Fibroblast of mammary gland (primary cell): ENCODE measurements at places on chromosomes 11 and 22.

- peak; percentile 27 for DNase-seq
Observed at GRCh38 chr11:3010521-3011275, 18.6 kb upstream of the NAP1L4 start.

- peak; percentile 83 for DNase-seq
Observed at GRCh38 chr11:11731311-11732083, 109.7 kb upstream of the GALNT18 start.

GRCh38 chr22:46354176-46354992, 18.9 kb downstream of the TRMU start:
- no peak for DNase-seq

DNA sequence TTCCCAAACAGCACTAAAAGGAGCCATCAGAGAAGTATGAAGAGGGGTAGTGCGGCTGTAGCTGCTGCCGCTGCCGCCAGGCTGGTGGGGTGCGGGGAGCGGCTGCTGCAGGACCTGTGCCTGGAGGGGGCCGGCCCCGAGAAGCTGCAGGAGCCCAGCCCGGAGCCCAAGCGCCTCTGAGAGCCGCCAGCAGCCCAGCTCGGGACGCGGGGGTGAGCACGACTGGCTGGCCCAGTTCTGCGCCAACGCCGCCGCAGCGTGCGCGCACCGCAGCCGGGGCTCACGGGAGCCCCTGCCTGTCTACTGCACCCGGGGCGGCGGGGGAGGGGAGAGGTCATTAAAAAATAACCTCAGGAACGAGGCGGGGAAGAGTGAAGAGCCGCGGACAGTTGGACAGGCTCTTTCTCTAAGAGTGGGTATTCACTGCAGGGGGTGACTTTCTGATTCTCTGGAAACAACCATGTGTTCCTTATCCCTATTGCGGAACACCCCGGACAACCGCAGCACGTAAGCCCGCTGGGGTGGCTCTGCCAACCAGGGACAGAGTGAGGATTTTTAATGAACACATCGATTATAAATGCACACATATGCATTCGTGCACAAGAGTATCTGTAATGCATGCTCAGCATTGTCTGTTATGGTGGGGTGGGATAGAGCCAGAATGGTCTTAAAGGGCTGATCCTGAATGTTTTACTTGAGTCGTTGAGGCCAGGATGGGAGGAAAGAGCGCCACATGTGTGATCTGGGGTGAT, 453 bp downstream of the GAS2 start:
- peak; percentile 3 for DNase-seq

- DNase-seq = no peak
Observed at GRCh38 chr11:2434506-2435255, 9.6 kb downstream of the TRPM5 start.

- DNase-seq = peak; percentile 12
Observed at GRCh38 chr11:9210224-9210921, 54.8 kb downstream of the DENND5A start.

- DNase-seq = no peak
Observed at GRCh38 chr11:61023086-61023965, 51.8 kb downstream of the CD6 start.

DNA sequence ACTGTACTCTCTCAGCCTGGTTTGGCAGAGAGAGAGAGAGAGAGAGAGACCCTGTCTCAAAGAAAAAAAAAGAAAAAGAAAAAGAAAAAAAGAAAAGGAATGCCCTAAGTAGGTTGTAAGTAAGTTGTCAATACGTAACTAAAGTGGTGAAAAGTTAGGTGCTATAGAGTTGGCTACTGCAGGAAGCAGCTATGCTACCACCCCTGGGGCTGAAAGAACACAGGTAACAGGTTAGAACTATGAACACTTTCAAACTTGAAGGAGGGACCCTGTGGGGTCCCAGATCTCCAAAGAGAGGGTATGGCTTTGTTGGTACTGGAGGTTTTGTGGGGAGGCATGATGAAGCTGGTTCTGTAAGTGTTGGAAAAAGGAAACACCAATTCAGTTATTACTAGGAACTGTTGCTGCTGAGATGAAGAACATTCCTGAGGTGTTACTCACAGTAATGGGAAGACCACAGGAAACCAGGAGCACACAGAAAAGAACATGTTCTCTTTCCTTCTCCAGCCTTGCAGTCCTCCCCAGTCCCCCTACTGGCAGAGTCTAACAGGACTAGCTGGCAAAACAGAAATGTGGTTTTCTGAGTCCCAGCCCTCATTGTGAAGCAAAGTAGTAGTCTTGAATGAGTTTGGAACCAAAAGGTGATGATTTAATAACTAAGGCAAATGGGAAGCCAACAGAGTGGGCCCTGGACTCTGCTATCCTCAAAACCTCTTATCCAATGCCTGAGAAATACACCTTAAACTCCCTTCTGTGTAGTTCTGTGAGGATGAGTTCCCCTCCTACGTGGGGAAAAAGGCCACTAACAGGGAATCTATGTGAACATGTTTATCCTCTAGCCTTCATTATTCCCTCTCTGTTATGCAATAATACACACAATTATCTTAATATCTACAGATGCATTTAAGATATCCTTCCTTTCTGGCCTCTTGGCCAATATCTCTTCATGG, 427.0 kb upstream of the DDI1 start:
- peak; percentile 97 for DNase-seq

DNA sequence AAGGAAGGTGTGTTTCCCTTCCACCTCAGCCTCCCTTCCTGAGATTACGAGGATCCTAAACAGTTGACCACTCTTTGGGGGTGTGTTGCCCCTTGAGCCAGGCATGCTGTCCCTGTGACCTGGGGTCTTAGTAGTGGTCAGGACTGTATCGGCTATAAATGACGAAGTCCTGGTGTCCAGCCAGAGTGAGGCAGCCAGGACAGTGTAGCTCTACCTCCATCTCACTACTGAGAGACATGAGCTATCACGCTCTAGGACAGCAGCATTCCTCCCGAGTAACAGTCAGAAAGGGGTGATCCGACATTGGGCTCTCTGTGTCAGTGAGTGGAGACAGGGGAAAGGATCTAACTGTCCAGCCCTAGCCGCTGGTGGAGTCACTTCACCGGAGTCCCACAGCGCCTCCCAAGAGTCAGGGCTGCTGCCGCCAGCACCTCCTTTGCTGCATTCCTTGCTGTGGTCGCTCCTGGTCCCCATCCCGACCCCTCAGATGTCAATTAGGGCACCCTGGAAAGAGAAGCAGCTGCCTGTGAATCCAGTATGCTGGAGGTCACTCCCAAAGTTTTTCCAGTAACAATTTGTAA, 3.3 kb upstream of the B3GNT6 start:
- no peak for DNase-seq

- DNase-seq = no peak
Observed at GRCh38 chr11:113446938-113447337, 28.3 kb downstream of the DRD2 start.

DNA sequence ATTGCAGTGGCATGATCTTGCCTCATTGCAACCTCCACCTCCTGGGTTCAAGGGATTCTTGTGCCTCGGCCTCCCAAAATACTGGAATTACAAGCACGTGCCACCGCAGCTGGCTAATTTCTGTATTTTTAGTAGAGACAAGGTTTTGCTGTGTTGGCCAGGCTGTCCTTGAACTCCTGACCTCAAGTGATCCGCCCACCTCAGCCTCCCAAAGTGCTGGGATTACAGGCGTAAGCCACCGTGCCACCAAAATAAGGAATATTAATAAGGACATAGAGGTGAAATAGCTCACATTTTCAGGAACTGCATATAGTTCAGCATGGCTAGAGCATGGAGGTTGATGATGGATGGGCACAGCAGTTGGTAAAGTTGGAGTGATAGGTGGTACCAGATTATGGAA, 21.4 kb downstream of the ARHGEF12 start:
- DNase-seq = no peak

- DNase-seq = no peak
Observed at GRCh38 chr11:60088364-60088763, at the start of gene MS4A2. Gene MS4A2 (plus strand): TSS chr11:60088664. CDS start chr11:60088766, 102 bp downstream.

- no peak for DNase-seq
Observed at GRCh38 chr11:1908618-1909017, 10.9 kb upstream of the TNNT3 start.

DNA sequence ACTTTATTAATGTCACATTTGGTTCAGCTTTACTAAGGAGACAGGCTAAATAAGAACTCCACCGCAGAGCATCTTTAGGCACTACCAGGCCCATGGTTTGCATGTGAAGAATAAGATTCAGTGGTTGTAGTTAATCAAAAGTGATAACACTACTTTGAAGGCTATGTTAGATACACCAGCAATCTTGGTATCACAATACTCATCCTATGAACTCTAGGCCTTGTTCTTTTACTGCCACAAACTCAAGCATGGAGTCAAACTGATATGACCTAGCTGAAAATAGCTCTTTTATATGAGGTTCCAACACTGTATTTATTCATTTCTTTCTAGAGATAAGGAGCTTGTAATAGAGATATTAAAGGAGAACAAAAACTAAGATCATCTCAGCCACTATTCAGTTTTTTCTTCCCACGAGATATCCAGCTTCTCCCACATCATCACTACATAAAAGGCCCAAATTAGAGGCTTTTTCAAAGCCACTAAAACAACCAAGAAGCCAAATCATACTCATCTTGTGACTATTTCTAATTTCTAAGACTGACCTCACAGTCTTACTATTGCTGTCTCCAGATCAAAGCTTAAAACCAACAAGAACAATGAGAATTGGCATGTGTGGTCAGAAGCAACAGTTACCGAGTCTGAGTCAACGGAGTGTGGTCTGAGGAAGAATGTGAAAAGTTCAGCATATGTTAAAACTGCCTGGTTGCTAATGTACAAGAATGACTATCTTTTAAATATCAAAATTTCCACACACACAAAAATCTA, 25.1 kb upstream of the GUCY1A2 start:
- DNase-seq = peak; percentile 98

GRCh38 chr22:36197514-36198146, 4.0 kb downstream of the APOL4 start:
- DNase-seq = no peak

DNA sequence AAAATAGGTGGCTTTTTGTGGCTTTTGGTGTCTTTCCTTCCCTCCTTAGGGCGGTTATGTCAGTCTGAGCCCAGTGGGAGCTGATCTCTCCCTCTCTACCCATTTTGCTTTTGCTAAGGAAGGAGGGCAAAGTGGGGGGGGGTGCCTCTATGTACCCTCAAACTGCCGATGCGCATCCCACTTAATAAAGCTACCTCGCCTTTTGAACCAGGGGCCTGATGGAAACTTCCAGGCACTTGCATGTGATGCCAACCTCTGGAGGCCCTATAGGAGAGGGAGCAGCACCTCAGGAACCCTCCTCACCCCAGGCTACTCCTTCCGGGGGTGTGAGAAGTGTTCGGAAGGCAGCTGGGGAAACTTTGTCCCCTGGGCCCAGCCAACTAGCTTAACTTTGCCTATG, 97.0 kb upstream of the HSD17B12 start:
- DNase-seq = no peak

DNA sequence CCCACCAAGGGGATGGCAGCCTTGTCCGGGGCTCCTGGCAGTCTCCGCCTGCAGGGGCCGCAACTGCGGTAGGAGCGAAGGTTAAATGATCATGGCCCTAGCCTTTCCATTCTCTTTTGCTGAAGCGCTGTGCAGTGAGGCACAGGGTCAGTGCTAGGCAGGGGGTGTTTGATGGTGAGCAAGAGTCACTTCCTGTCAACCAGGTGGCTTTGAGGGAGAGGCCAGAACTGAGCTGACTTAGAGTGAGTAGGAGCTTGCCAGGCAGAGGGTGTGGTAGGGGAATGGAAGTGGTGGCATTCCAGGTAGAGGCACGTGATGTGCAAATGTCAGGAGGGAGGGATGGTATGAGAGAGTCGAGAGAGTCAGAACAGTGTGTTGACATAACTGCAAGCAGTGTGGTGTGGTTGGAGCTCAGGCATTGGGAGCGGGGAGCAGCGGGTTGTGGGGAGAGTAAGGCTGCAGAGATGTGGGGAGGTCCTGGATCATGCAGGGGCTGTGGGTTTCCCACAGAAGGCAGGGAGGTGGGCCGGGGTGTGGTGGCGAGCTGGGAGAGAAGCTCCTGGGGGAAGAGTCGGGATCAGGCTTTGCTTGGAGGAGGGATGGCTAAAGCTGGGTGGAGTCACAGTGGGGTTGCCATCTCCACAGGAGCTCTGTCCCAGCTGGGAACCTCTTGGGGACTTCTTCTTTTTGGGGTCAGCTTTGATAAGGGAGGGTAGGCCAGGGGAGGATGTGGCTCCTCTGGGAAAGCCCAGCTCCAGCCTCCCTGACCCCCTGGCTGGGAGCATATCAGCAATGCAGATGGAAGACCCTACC, 33.3 kb downstream of the AMPD3 start:
- DNase-seq = peak; percentile 10

GRCh38 chr22:50697667-50698506, 25.3 kb downstream of the SHANK3 start:
- no peak for DNase-seq

DNA sequence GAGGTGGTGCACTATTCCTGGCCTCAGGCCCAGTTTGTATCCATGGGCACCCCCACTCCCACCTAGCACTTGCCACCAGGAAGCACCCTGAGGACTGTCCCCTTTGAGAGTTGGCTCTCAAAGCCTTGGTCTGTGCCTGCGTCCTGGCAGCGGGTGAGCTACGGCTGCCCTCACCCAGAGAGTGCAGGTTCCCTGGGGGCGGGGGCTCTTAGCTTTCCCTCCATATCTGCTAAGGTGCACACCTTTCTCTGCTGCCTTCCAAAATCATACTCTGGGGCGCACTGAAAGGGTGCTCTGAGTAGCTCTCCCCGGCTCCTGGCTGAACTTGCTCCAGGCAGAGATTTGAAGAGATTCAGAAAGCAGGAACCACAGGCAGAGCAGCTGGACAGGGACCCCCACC, 7.1 kb downstream of the KCNQ1 start:
- no peak for DNase-seq

DNA sequence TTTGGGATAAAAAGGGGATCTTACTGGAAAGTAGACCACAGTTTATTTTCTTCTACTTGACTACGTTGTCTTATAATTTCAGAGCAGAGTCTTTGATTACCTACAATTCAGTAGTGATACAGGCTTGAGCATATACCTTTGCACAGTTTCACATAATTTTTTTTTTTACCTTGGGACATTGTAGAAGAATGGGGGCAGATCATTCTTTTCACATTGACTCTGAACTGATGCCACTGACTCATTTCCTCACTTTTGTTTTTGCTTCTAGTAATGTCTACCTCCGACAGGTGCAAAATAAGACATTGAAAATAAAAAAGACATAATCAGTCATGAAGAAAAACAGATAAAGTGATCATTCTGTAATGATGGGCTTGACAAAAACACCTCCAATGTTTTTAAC, 688.3 kb upstream of the CHORDC1 start:
- no peak for DNase-seq

GRCh38 chr11:130781931-130782330, 134.3 kb downstream of the SNX19 start:
- DNase-seq = peak; percentile 90

GRCh38 chr22:46090631-46091201, 59.6 kb upstream of the PPARA start:
- peak; percentile 84 for DNase-seq

DNA sequence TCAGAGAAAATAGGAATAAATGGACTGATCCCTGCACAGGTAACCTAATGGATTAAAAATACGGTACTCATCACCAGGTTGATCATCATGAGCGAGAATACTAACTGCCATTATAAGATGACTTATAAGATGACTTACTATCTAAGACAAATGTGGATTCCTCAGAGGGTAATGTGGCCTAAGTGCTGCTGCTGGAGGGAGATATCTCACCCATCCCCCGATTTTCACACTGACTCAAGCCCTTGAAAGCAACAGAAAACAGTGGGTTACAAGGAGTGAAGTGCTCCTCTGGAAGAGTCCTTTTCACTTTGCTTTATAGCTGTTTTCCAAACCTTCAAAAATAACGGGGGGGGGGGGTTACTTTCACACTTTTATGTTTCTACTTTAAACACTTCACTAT, 920 bp downstream of the TMEM218 start:
- DNase-seq = peak; percentile 16

- peak; percentile 71 for DNase-seq
Observed at GRCh38 chr11:68003846-68004550, at the start of gene UNC93B1. Gene UNC93B1 (minus strand): TSS chr11:68004097. CDS start chr11:68004043, 54 bp downstream.
